ENCODE measurements at places on chromosomes 2 and 18.

- no peak for DNase-seq
These were observed 226.4 kb upstream of the NRXN1 start for GRCh38 chr2:51258301-51258700.

- no peak for DNase-seq
These were observed 312.9 kb upstream of the CDH19 start for GRCh38 chr18:66916834-66917233.

- DNase-seq: peak; percentile 83
These were observed at the start of gene UBE2E3 for GRCh38 chr2:180980106-180980942. Gene UBE2E3, plus strand, starts transcription at chr2:180980605. Its CDS starts 1,438 bp downstream, at chr2:180982043.

DNA sequence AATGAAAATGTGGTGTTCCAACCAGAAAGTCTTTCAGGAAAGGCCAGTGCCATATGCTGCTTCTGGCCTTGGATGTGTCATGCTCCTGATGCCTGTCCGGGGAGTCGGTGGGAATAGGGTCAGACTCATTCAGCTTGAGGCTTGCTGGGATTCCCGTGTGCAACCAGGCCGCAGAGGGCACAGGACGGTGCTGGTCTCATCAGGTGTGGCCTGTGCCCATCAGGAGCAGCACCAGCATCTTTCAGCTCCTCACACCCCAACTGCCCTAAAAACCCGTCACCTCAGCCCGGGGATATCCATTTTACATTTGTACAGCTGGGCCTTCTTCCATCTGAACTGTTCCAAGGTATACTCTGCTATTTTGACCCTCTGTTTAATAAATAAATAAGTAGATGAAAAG, 13.3 kb upstream of the CNNM3 start:
- no peak for DNase-seq

- DNase-seq: no peak
These were observed 31.1 kb upstream of the GPC1 start for GRCh38 chr2:240404174-240404852.

- no peak for DNase-seq
These were observed 5.8 kb upstream of the ANTXR1 start for GRCh38 chr2:69007169-69007568.

DNA sequence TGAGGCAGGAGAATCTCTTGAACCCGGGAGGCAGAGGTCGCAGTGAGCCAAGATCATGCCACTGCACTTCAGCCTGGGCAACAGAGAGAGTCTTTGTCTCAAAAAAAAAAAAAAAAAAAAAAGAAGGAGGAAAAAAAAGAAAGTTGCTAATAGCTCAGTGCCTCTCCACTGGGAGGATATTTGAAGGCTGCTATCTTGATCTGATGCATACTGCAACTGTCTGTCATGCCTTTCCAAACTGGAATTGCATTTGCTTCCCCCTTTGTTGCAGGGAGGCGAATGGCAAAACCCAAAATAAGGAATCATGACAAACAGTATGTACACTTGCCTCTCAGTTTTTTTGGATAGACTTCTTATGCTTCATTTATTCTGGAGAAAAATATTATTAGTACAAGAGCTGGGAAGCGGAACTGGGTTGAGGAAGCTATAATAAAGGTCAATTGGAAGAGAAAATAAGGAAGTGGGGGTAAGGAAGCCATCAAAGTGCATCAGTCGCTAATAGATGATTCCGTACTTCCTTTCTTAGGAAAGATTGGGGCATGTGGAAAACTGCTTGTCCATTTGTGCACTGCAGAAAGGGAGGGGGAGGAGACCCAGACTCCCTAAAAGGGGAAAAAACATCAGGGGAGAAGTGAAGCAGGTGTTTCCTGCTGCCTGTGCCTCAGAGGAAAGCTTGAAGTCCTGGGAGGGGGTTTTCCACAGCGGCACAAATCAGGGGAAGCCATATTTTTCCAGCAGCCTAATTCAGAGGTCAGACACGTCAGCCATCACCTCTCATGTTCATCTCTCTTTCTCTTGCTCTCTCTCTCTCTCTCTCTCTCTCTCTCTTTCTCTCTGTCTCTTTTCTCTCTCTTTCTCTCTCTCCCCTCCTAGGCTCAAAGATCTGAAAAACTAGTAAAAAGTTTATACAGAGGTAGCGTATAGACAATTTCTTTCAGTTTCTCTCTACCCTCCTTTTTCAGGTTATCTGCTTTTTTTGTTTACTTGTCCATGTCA, 301.4 kb upstream of the TNP1 start:
- no peak for DNase-seq

GRCh38 chr18:24799176-24799575, 338.7 kb downstream of the HRH4 start:
- DNase-seq: no peak

DNA sequence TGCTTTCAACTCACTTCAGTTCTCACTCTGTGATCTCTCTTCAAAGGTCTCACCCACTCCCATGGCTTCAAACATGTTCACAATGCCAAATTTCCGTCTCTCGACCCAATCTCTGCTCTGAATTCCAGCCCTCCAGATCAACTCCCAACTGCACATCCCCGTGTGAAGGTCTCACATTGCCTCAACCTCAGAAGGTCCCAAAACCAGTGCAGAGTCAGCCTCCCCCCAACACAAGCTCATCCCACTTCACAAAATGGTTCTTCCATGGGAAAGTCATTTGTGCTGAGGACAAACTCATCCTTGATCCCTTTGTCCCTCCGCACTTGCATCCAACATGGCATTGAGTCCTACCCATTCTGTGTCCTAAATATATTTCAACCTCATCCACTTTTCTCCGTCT, 31.0 kb upstream of the GNAL start:
- no peak for DNase-seq

DNA sequence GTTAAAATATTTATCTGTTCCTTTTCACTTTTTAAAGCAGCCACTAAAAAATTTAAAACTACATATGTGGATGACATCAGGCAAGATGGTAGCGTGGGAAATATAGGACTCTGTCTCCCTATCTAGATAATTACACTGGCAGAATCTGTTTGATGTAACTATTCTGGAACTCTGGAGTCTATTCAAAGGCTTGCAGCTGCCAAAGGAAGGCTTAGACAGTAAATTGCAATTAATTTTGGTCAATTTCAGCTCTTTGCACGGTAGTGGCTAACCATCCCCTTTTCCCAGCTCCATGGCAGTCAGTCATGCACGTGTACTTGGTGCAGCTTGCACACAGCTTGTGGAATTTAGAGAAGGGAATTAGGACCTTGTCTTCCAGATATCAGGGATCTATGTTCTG, 135.2 kb downstream of the RAB3GAP1 start:
- DNase-seq: no peak

DNA sequence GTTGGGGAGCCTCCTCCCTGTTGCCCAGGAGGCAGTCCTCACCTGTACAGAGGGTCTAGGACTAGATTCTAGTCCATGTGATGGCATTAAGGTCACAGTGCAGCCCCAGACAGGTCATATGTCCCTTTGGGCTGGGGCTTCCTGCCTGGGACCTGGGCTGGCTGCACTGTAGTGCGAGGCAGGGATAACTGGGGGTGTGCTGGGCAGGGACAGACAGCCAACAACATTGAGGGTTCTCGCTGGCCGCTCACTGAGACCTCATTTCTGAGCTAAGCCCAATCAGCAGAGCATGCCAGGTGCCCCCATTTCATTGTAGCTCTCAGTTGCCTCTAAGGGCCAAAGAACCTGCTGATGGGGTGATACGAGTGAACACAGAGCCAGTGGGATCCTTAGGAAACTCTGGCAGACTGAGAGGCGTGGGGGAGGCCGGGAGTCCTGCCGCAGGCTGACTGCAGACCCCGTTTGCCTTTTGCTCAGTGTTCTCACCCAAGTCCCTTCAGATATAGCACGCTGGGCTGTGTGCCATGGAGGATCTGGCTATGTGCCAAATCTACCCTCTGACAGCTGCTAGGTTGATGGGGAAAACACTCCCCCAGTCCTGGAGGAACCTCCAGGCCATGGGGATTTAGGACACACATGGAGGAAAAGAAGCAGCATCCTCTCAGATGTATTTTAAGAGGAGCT, 51.9 kb downstream of the DYSF start:
- DNase-seq: peak; percentile 36

DNA sequence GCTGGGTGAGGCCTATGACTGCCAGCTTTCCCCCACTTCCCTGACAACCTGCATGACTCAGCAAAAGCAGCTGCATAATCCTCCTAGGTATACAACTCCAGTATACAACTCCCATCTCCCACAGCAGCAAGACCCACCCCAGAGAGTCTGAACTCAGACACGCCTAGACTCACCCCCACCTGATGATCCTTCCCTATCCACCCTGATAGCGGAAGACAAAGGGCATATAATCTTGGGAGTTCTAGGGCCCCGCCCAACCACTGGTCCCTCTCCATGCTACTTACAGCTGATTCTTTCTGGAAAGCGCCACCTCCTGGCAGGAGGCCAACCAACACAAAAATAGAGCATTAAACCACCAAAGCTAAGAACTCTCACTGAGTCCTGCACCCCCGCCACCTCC, 296.5 kb downstream of the DCC start:
- no peak for DNase-seq

- DNase-seq: no peak
These were observed 104.7 kb upstream of the SPOPL start for GRCh38 chr2:138396843-138397242.

DNA sequence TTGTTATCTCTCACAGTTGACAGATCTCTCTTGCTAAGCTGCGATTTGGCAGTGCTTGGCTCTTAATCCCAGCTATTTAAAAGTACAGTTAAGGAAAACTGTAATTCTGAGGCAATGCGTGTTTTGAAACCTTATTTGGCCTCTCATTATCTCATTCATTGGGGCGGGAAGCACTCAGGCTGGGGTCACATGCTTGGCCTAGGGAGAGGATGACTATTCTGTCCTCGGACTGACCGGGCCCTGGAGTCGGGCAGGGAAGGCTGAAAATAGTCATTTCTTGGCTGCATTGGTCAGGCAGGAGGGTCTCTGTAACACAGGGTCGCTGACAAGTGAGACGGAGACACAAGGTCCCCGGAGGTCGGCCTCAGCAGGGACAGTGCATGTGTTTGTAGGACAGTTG, 20.2 kb upstream of the EMILIN2 start:
- DNase-seq: peak; percentile 97

DNA sequence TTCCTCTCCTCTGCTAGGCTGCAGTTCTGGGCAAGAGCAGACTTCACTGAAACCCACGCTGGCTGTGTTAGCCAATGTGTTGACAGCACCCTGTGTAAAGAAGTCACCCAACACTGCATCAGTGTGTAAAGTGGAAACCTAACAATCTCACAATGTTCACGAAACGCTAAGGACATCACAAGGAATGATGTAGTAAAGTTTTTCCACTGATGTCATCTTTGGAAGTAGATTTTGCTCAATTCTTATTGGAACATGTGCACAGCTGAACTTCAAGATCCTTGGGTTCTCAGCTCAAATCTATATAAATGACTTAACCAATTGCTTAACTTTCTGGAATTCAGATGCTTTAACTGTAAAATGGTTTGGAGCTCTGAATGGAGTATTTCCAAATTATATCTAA, 1112.5 kb downstream of the TSN start:
- DNase-seq: no peak

DNA sequence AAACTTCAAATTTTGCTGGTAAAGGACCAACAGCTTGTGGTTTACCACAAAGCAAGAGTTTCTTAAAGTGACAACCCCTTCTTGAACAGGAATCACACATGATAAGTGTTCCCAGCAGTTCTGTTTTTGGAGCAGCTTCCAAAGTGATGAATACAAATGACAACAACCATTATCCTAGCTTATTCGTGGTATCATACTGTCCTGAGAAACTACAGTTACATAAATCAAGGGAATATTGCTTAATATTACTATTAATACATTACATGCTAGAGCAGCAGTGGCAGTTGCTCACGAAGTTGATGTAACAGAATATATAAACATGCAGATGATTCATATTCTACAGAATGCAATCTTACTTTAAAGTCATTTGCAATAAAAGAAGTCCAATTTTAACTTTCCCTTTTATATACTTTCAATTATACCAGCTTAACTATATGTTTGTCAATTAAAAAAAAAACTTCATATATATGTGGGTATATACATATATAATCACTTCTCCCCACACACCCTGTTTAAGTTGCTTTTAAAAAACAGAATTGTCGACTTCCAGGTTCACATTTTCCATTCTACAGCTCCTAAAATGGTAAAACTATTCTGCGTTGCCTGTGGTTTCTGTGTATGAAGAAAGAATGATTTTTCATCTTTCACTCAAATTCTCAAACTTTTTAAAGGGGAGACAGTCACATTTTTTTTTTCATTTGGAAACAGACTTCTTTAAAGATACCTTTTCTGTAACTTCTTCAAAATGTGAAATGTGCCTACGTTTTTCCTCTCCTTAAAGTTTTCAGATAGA, 713.6 kb downstream of the TDRD15 start:
- DNase-seq: peak; percentile 52

DNA sequence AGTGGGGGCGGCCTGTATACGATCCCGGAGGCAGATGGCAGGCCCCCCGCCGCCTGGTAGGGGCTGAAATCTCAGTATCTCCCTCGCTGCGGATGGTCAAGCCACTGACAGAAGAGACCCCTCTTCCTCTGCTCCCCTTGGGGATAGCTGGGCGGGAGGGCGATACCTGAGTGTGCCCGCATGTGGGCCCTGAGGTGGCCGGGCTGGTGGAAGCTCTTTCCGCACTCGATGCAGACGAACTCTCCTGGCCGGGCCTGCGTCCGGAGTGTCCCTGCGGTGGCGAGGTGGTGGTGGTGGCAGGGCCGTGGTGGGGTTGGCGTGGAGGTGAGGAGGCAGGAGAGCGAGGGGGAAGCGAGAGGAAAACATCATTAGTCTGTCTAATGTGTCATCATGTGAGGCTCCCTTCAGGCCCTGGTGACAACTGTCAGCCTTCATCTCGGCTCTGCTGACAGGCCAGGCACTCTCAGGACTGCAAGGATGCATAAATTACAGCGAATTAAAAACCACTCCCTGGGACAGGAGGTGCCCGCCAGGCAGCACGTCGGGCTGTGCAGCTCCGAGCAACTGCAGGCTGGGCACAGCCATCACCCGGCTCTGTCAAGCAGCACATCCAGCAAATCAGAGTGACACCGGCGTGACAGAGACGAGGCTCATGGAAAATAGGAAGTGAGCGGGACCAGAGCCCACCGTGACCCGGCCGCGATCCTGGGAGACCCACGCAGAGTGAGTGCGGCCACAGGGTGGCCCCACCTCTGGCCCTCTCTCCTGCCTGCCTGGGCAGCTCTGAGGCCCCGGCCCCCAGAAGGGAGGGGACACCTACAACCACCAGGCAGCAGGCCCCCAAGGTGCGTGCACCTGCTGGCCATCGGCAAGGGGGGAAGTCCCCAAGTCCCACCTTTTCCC, 123.5 kb downstream of the ZNF516 start:
- no peak for DNase-seq

- DNase-seq: no peak
These were observed 96.4 kb upstream of the NOL4 start for GRCh38 chr18:34321066-34321465.
